ENCODE measurements at places on chromosomes 13 and 19.

DNA sequence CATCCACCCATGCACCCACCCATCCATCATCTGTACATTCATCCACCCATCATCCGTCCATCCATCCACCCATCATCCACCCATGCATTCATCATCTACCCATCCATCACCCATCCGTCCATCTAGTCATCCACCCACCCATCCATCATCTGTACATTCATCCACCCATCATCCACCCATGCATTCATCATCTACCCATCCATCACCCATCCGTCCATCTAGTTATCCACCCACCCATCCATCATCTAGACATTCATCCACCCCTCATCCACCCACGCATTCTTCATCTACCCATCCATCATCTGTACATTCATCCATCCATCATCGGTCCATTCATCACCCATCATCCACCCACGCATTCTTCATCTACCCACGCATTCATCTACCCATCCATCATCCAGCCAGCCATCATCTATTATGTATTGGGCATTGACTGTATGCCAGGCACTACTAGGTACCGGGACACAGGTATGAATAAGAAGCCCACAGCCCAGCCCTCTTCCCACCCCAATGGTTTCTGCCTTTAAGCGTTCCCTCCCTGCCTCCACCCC lies 16.7 kb upstream of the GALP start:
- DNase-seq, result no peak

GRCh38 chr13:80508031-80508430 lies 167.1 kb upstream of the SPRY2 start:
- no peak for DNase-seq

DNA sequence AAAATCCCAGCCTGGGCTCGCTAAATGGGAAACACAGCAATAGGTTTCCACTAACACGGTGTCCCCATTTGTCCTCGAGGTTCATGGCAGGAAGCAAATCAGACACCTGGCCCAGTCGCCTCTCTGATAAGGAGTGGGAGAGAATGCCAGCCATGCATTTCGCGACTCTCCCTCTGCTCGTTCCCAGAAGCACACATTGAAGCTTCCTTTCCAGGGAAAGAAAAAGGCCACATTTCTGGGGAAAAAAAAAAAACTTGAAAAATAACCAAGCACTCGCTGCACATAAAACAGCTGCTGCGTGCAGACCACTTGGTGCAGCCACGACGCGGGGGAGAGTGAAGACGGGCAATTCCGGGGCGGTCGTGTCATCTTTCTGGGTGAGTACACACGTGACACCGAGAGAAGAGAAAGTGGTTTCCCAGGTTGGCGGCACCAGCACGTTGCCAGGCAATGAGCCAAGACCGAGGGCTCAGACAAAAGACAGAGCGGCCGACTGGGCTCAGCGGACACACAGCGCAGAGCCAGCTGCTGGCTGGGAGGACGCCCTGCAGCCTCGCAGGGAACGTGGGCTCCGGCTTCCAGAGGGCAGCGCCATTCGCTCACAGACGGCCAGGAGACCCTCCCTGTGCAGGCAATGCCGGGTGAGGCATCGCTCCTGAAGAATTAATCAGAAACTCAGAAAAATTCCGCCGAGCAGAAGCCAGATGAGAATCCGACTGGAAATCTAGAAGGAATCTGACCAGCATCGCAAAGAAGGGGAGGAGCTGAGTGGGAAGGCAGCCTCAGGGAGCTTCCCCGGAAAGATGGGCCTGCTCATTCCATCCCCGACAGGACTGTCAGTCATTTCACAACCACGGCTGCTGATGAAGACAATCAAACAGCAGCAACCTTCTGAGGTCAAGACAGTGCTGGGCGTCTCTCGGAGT lies 83.2 kb upstream of the IRS2 start:
- no peak for DNase-seq

DNA sequence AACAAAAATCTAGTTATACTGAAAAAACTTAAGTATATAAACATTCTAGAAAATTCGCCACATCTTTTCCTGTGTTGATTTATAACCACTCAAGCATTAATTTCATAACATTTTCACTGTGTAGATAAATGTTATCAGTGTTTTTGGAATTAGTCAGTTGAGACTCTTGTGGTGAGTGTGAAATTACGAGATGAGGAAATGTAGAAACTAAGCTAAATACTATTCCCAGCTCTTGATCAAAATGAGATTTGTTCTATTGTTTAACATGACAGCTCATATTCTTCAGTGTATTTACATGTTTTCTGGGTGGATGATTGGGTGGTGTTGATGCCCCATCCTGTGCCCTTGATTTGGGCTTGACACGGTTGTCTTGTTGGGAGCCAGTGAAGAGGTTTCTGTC lies 406.8 kb downstream of the DACH1 start:
- no peak for DNase-seq

DNA sequence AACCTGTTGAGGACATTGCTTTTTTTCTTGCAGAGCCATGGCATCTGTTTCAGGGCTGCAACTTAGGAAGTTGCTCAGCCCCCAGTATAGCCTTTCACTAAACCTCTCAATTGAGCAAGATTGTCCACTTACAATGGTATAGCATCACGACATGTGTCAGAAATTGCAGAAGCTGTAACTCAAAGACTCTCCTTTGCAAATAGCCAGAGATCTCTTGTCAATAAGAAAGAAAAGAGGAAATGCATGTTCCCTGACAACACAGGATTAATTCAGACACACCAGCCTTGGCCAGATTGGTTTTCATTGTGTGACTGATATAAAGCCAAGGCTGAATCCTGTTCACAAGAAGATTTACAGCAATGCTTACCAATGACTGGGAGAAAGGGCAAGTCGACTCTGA lies 38.7 kb upstream of the CYSLTR2 start:
- DNase-seq, result no peak

GRCh38 chr19:9584073-9584833 lies at the start of gene ZNF121:
TSS of gene ZNF121 (minus strand) at chr19:9584504. CDS start at chr19:9568097, 16,407 bp downstream.
- DNase-seq, result peak; percentile 56

DNA sequence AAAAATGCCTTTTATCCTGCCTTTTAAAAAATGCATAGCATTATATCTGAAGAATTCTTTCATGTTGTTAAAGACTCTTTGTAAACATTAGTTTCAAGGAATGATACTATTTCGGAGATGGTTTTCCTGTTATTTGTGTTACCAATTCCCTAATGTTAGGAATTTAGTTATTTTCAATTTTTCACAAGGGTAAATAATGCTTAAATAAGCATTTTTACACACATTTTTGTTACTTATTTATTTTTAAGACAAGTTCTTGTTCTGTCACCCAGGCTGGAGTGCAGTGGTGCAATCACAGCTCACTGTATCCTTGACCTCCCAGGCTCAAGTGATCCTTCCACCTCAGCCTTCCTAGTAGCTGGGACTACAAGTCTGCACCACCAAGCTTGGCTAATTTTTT lies 49.0 kb downstream of the RGCC start:
- no peak for DNase-seq

Data from H1 (cell line).